NCI-H2029 (cell line): ENCODE measurements at places on chromosomes 1 and 21.

DNA sequence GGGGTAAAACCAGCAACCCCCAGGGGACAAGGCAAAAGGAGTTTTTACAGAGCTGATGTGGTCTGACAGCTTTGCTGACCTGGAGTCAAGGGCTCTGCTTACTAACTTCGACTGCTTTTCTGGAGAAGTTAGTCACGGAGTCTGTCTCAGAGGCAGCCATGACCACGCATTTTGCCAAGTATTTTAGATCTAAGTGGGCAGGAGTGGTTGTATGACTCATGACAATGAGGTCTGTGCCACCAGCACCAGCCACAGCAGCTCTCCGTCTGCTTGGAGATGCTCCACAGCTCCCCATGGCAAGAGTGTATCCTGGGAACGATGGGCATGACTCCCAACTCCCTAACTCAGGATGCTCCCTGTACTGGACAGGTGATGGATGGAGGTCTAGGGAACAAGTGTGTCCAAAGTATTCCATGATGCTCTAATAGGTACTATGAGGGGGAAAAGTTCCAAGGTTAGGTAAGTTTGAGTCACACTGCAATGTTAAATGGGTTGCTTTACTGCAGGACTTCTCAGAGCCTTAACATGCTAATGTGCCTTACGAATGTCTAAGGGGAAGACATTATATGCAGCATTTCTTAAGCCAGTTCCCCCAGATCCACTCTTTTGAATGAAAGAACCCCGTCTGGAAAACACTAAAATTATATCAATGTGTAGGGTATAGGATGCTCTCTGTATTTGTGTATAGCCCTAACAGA is 359.0 kb downstream of the HHAT start:
- DNase-seq: no peak

DNA sequence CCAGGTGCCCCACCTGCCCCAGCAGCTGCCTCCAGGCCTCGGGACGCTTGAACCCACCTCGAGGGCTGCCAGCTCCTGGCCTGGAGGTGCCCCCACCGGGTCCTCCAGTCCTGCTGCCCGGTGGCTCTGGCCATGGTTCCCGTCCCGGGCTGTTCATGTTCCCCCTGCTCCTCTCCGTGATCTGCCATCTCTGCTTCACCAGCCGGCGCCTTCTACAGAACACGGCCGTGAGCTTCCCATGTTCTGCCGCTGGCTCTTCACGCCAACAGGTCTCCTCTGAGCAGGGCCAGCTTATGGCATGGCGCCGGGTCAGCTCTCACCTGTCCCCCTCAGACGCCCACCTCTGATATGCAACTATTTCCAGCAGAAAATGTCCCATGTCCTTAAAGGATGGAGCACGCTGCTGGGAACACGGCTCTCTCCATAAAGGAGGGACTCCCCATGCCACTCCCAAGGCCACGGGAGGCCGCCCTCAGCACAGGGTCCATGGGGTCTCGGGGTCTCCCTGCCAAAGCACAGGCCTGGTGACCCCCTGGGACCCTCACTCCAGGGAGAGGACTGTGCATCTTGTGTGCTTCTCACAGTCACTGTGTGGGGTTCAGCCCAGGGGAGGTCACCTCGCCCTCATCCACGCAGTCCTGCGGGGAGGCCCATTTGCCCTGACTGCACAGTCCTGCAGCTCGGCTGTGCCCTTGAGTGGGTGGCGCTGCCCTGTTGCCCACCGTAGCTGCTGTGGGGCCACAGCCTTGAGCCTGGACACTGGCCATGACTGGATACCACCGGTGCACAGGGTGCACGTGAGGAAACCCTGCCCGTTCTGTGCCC is 36.7 kb downstream of the COL18A1 start:
- no peak for DNase-seq

- DNase-seq: no peak
Observed at GRCh38 chr1:175410560-175410959, 218.0 kb upstream of the KIAA0040 start.

GRCh38 chr1:82091729-82092128 is 291.0 kb downstream of the ADGRL2 start:
- no peak for DNase-seq

- no peak for DNase-seq
Observed at GRCh38 chr21:38968887-38969543, 163.3 kb downstream of the ETS2 start.

- DNase-seq: no peak
Observed at GRCh38 chr21:18129526-18129925, 115.1 kb upstream of the CHODL start.

- no peak for DNase-seq
Observed at GRCh38 chr1:24751833-24752232, 6.6 kb downstream of the CLIC4 start.

GRCh38 chr1:207051191-207051943 is at the start of gene YOD1:
Gene YOD1 (minus strand): TSS chr1:207051208. CDS start chr1:207051030, 178 bp downstream.
- DNase-seq: peak; percentile 64

GRCh38 chr1:94237291-94238226 is at the start of gene ARHGAP29:
Gene ARHGAP29 (minus strand): TSS chr1:94237584. CDS start chr1:94231611, 5,973 bp downstream.
- DNase-seq: peak; percentile 89

GRCh38 chr1:211732293-211732980 is 57.0 kb upstream of the NEK2 start:
- DNase-seq: no peak

- DNase-seq: no peak
Observed at GRCh38 chr1:145729196-145729595, 9.9 kb downstream of the CD160 start.

- no peak for DNase-seq
Observed at GRCh38 chr1:2312515-2313301, 78.6 kb downstream of the MORN1 start.
